Effector CD4-positive, alpha-beta T cell (primary cell): ENCODE measurements at places on chromosomes 11 and 22.

DNA sequence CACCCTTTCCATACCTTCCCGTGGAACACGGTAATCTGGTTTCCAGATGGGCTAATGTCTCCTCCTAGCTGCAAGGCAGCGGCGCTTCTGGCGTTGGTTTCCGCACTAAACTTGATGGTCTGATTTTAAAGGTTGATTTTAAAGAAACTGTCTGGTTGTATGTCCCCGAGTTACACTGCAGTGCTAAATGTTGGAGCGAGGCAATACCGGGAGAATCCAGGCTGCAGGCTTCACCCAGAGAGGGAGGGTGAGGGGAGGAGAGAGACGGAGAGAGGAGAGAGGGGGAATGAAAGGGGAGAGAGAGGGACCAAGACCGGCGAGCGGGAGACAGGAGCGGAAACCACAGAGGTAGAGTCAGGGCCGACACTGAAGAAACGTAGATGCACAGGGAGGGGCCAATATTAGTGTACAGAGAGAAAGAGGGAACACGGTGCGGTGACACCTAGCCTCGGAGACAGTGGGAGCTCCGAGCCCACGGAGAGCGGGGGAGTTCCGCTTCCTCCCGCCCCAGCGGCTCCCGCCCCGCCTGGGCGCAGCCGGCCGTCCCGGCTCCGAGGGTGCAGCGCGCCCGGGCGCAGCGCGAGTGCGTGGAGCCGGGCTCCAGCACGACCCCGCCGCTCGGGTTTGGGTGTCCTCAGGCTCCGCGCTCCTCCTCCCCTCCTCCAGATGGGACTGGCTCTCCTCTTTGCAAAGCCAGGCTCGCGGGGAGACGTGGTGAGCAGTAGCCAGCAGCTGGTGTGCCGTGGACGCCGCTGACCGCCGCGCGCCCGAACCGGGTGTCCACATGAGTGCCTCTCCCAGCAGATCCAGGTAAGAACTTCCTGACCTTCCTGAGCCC, 71.9 kb upstream of the GRAMD1B start:
- DNase-seq = no peak

GRCh38 chr11:78807351-78807750, 232.7 kb upstream of the NARS2 start:
- DNase-seq = no peak

- no peak for DNase-seq
Measured at GRCh38 chr11:72483412-72484186, 49.3 kb upstream of the CLPB start.

- no peak for DNase-seq
Measured at GRCh38 chr11:119567688-119568582, 145.0 kb upstream of the THY1 start.

- no peak for DNase-seq
Measured at GRCh38 chr22:49087198-49087597, 740.5 kb downstream of the BRD1 start.

DNA sequence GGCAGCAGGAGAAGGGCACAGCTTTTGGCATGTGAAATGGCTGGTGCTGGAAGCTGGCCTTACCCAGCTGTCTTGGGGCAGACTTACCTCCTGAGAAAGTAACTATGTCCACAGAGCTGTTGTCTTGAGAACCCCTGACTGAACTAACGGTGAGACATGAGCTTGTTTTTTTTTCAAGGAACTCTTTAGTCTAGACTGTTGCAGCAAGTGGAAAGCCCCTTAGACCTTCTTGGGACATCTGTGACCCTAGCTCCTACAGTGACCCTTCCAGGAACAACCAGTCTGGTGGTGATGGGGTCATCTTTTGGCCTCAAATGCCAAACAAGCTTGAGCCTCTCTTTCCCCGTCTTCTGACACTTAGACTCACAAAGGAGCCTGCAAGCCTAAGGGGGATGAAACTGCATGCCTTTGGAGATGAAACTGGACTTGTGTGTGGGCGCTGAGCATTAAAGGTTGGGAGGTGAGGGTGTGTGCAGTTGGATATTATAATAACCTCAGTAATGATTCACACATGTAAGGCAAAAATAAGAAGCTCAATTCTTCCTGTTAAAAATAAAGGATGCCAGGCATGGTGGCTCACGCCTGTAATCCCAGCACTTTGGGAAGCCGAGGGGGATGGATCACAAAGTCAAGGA, 35.4 kb downstream of the SDHD start:
- DNase-seq = no peak

- DNase-seq = no peak
Measured at GRCh38 chr11:96543177-96543576, 153.4 kb downstream of the JRKL start.

- no peak for DNase-seq
Measured at GRCh38 chr11:16921019-16921418, 93.2 kb downstream of the PLEKHA7 start.

GRCh38 chr11:72119198-72119597, 6.7 kb upstream of the ANAPC15 start:
- DNase-seq = no peak

GRCh38 chr11:8206251-8207079, 37.6 kb upstream of the RIC3 start:
- DNase-seq = no peak

- no peak for DNase-seq
Measured at GRCh38 chr11:47941907-47942558, 38.3 kb upstream of the PTPRJ start.

- peak; percentile 65 for DNase-seq
Measured at GRCh38 chr11:117815262-117815803, 9.2 kb downstream of the FXYD2 start.

GRCh38 chr22:39292031-39292462, 27.4 kb downstream of the RPL3 start:
- no peak for DNase-seq

- DNase-seq = no peak
Measured at GRCh38 chr22:39724390-39724789, 153.8 kb downstream of the CACNA1I start.

GRCh38 chr22:43128116-43128515, 15.1 kb downstream of the MCAT start:
- DNase-seq = no peak

GRCh38 chr11:76756341-76756741, 26.8 kb upstream of the TSKU start:
- DNase-seq = no peak

DNA sequence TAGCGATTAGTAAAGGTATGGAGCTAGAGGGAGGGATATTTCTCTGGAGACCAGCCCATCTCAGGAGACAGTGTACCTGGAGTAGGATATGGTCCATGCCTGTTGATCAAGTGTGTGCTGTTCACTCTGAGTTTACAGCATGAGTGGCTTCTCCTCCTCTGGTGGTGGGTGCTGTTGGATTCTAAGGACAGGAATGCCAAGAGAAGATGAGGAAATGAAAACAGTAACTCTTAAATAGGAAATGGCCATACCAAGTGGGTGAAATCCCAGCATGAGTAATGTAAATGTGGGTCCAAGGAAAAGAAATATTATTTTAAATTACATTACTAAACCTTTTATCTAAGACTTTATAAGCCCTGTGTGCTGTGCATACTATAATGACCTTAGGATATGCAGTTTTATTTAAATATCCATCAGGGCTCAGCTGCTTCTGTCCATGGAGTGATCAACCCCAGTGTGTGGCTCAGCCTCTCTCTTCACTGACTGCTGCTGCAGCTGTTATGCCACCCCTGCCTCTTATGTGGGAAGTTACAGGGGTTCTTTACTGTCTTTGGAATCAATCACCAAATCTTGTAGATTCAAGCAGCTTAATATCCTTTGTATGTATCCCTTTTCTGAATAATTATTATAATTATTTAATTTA, 54.3 kb downstream of the FAT3 start:
- DNase-seq = no peak

GRCh38 chr11:18563090-18563730, 25.3 kb downstream of the UEVLD start:
- no peak for DNase-seq

DNA sequence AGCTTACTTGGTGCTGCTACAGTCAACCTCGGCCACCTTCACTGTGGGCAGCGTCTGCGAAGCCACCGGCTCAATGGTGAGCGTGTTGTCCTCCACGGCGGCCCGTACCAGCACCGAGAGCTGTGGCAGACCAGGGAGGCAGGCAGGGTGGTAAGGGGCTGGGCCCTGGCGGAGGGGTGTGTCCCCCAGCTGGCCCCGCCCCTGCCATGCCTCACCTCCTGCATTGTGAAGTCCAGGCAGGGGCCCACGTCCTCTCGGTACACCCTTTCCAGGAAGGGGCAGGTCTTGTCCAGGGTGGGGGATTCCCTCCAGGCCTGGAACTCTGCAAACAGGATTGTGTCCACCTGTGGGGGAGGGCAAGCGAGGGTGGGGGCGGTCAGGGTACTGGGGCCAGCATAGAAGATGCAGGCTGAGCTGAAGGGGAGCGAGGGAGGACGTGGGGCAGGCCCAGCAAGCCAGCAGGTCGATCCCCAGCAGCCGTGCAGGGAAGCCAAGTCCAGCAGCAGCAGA, 12.8 kb downstream of the RAB3IL1 start:
- DNase-seq = no peak

DNA sequence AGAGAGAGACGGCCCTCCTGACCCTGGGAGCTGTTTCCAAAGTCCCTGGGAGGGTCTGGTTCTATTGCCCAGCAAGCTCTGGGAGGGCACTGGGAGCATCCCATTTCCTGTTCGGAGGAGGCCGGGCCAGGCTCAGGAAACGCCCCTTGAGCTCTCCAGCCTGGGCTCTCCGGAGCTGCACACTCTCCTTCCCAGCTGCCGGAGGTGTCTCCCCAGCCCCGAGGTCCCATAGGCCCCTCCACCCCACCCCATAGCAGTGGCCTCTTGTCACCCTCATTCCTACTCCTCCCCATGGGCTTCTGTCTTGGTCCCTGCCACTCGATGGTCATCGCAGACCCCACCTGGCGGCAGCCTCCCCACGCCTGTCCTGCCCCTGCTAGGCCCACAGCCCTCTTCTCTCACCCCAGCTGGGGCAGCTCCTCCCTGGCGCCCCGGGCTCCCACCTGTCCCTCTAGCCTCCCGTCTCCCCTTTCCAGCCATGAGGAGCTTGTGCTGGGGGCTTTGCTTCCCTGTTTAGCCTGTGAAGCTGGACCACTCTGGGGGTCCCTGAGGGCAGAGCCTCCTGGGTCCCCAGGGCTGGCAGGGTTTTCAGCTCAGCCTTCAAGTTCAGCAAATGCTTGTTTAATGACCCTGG, 2.8 kb downstream of the TSPAN32 start:
- DNase-seq = no peak

DNA sequence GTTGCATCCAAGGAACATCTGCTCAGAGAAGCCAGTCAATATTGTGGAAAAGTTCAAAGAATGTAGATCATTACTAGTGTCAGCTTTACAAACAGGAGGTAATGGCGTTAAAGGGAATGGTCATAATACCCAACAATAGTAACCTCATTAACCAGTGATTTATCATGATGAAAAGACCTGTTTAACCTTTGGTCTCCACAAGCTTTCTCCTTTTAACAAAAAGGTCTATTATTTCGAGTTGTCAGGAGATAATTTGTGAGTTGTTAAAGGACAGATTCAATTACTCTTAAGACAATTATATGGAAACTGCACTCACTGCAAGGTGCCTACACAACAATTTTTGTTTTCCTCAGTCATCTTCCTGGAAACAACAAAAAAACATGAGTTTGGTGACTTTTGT, 73.8 kb upstream of the HTATIP2 start:
- no peak for DNase-seq

DNA sequence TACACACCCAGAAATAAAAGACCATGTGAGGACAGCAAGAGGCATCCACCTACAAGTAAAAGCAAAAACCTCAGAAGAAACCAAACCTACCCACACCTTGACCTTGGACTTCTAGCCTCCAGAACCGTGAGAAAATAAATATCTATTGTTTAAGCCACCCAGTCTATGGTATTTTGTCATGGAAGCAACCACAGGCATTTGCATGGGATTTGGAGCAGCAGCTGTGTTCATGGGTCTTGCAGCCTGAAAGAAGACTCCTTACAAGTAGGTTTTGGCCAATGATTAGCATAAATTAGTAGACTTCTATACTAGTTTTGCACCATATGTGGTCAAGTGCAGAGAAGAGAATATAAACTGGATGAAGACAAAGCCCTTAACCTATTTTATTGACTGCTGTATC, 27.9 kb downstream of the FSHB start:
- no peak for DNase-seq

GRCh38 chr11:78810559-78811009, 235.9 kb upstream of the NARS2 start:
- no peak for DNase-seq

DNA sequence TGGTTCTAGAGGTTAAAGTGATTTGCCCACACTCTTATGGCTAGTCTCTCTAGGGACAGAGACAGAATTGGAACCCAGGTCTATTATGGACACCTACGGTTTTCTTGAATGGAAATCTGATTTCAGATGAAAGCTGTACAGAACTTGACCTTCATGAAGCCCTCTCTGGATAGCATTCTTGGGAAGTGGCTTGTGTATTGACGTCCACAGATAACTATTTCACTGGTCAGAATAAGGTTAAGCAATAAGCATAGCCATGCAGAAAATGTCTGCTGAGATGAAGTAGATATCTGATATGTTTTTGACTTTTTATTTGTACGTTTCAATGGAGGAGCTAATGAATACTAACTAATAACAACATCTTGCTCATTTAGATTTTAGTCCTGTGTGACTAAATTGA, 1.1 kb downstream of the TLCD5 start:
- no peak for DNase-seq

- DNase-seq = no peak
Measured at GRCh38 chr22:50674606-50675552, 2.3 kb downstream of the SHANK3 start.

GRCh38 chr11:2770761-2771301, 71.0 kb upstream of the KCNQ1OT1 start:
- DNase-seq = peak; percentile 0

- no peak for DNase-seq
Measured at GRCh38 chr22:40428796-40429195, 58.4 kb downstream of the SGSM3 start.

- no peak for DNase-seq
Measured at GRCh38 chr22:24526191-24526590, 28.7 kb downstream of the GUCD1 start.

DNA sequence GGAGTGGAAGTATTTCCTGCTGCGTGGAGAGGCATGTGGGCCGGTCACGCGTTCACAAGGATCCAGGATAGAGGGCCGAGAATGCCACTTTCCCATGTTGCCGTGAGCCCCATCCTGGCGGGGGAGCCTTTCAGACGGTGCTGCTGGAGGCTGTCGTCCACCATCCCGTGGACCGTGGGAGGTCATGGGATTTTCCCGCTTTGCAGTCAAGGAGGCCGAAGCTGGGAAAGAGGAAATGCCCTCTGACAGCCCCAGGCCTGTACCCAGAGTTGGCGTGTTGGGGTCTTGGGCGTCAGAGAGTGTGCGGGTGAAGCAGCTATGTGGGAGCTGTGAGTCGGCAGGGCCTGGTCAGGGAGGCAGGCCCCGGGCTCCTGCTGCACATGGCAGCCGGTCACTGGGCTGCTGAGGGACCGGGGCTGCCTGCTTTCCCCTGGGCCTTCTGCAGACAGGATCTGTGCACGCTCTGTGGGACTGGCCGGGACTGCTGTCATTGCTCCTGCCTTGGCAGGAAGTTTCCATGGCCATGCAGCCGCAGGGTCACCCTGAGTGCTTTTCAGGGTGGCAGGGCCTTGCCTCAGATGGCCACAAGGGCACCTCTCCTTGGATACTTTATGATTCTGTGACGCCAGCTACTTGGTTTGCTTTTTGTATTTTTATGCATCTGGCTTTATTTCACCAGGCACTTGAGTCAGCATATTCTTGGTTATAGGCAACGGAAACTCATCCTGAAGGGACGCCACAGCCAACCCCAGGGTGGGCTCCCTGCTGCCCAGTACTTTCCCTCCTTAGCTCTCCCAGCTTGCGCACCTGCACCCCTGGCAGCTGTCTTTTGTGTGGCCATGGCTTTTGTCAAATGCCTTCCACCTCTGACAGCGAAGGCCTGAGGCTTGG, 52.4 kb downstream of the AP2A2 start:
- no peak for DNase-seq
